ENCODE measurements at places on chromosomes 7 and 10.

- no peak for DNase-seq
Measured at GRCh38 chr7:42494736-42495135, 257.7 kb upstream of the GLI3 start.

GRCh38 chr7:144769352-144769751, 66.5 kb downstream of the TPK1 start:
- no peak for DNase-seq

- DNase-seq, result no peak
Measured at GRCh38 chr7:19491821-19492452, 216.9 kb downstream of the POLR1F start.

- no peak for DNase-seq
Measured at GRCh38 chr10:1635340-1635739, 102.0 kb downstream of the ADARB2 start.

DNA sequence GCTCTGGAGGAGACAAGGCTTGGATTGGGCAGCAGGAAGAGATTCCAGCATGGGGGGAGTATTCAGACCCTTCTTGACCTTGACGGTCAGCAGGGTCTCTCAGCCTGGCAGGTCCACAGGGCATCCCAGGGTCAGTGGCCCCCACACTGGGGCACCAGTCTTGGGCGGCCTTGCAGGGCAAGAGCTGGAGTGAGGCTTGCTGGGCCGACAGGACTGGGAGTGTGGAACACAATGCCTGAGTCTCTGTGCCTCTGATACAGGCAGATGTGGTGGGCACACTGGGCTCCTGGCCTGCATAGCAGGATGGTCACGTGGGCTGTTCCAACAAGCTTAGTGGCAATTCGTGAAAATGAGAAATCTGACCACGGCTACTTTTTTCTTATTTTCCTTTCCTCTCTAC, 229.7 kb downstream of the TCERG1L start:
- no peak for DNase-seq

- no peak for DNase-seq
Measured at GRCh38 chr10:59435707-59436106, 73.4 kb upstream of the FAM13C start.

DNA sequence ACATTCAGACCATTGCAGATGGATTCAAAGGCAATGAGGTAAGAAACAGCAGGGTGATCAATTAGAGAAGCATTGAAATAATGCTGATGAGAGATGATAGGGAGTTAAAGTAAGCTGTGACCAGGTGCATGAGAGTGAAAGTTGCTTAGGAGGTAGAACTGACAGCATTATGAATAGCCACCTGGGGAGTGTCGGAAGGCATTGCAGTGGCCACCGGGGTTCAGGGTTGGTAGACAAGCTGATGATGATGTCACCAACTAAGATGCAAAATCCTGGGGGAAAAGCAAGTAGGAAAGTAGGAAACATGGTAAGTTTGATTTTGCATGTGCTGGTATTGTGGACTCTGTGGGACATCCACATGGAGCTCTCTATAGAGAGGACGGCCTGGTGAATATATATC, 211.9 kb upstream of the ETV1 start:
- DNase-seq, result no peak

- no peak for DNase-seq
Measured at GRCh38 chr7:151769188-151769821, 107.6 kb downstream of the PRKAG2 start.

DNA sequence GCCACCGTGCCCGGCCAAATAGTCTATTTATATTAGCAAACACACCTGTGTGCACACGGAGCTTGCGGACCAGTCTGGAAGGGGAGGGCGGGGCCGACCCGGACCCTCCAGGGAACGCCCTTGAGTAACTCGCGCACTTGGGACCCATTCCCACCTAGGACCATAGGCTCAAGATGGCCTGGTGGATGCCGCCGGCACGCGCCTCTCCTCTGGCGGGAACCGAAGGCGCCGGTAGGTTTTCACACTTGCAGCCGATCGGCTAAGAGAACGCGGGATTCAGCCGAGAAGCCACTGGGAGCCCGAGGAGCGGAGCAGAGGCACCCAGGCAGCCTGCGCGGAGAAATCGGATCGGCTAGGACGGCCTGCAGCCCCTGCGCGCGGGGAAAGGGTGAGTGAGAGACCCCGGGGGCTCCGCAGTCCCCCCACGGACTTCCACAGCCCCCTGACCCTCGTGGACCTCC, 18.9 kb downstream of the IFT22 start:
- no peak for DNase-seq

DNA sequence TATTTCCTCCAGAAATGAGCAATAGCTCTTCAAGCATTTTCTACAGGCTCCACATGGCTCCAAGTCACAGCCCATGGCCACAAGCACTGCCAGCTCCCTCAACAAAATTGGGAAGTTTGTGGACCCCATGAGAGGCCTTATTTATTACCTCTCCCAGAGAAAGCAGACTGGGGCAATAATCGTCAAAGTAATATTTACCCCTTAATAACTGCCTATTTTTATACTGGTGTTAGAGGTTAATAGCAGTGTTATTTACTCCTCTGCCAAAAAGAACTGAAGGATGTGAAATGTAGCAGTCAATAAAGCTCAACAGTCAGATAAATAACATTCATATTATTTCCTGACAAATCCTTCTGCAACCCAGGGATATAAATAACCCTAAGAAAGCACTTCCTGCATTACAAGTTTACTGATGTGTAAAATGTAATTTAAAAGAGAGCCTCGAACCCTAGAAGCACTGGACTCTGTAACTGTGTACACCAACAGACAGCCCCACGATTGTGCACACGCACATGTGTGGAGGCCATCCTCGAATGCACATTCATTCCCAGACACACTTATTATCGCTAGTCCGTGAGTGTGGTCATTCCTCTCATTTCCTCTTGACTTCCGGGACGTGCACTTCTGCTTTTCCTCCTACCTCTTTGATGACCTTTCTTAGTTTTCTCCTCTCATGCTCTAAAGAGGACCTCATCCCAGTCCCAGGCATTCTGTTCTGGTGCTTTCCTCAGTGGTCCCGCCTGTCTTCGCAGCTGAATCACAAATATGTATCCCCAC, 157.4 kb downstream of the EVX1 start:
- DNase-seq, result no peak

DNA sequence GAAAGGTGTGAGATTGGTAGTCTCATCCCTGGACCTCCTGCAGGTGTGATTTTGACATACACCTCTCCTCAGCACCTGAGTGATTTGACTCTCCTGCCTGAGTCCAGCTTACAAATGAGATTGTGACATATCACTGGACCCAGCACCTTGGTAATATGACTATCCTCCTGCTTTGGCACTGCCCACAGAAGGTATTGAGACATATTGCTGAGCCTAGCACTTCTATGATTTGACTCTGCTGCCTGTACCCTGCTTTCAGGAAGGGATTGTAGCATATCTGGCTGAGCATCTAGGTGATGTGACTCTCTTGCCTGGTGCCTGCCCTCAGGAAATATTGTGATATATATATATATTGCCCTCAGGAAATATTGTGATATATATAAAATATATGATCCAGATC, 43.5 kb upstream of the ZNF680 start:
- no peak for DNase-seq

DNA sequence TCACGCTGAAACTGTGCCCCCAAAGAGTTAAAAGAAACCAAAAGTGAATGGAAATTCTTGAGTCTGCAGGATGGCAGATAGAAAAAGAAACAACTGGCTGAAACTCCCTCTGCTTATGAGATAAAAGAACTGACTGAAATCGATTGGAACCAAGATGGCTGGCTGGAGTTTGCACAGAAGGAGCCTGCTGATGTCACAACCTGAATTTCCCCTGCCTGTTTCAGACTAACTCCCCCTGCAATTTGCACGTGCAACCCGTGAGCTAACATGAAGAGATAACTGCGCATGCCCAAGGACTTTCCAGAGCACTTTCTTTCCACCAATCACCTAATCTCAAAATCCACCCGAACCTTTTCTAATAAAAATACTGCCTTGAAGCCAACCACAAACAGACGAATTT, 435.5 kb downstream of the CALN1 start:
- DNase-seq, result no peak

- no peak for DNase-seq
Measured at GRCh38 chr7:71594736-71595135, 462.8 kb downstream of the GALNT17 start.

DNA sequence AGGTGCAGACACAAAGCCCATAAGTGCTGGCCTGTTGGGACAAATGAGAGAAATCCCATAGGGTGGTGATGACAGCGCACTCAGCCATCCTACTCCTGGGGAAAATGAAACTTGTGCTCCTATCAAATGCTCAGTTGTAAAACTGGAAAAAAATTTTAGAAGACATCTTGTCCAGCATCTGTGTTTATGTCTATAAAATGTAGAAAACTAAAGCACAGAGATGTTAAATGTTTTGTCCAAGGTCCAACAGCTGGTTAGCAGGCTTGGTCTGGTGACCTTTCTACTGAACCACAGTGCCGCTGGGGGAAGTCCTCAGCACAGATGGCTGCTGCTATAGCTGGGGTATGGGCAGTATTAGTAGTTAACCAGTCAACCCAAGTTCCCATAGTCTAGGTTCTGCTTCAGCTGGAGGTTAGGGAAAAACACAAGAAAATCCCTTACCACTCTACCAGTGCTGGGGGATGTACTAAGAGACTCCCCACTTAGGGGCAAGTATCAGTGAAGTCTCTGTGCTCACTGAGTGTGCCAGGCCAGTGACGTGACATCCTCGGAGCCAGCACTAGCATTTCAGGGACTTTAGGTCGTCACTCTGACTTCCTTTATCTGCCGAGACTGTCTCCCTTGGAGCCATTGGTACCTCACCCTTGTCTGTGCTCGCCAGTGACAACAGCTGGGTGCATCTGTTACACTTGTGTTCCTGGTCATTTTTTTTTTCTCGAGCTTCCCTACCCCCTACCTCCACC, 1.9 kb downstream of the TSPAN33 start:
- peak; percentile 82 for DNase-seq

GRCh38 chr7:68622500-68622899, 975.8 kb upstream of the AUTS2 start:
- DNase-seq, result no peak

DNA sequence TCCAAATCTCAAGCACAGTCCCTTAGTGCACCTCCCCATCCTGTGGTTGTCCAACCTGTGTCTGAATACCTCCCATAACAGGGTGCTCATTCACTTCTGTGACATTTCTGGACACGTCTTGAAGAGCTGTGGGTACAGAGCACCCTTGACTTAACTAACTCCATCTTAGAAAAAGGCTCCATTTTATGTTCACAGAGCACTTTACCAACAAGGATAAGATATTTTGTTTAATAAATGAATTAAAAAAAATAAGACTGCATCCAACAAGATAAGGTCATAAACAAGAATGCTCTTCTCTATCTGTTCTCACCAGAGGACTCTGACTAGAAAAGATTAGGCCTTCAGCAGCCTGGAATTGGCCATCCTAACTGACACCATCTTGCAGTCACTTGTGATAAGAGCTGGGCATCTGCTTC, 335.2 kb upstream of the ZNF32 start:
- DNase-seq, result no peak

DNA sequence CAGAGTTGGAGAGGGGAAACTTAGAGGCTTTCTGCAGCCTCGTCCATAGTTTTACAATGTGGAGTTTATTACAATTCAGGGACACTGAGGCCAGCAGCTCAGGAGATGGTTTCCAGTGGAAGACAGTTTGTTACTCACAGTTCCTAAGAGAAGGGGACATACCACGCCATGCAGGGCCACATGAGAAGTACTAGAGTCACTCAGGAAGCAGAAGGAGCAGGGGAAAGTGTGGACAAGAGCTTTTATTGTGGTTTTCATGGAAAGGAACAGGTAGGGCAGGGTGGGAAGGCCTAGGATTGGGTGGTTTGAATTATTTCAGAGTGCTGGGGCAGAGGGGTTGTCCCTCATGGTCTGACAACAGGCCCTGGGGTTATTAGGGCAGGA, 292.1 kb upstream of the IGFBP3 start:
- no peak for DNase-seq

- DNase-seq, result no peak
Measured at GRCh38 chr7:30761214-30762156, 9.6 kb downstream of the INMT start.

- DNase-seq, result no peak
Measured at GRCh38 chr7:113828581-113828980, 90.2 kb downstream of the PPP1R3A start.

DNA sequence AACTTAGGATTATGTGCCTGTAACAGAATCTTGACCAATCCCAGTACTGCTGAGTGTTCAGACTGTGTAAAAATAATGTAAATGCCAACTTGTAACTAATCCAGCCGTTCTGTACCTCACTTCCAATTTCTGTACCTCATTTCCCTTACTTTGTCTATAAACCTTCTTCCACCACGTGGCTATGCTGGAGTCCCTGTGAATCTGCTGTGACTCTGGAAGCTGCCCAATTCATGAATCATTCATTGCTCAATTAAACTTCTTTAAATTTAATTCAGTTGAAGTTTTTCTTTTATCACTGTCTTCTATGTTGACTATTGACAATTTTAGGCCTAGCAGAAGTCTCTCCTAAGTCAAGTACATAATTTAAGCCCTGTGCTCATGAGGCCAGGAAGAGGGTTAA, 215.3 kb upstream of the RHOBTB1 start:
- no peak for DNase-seq

DNA sequence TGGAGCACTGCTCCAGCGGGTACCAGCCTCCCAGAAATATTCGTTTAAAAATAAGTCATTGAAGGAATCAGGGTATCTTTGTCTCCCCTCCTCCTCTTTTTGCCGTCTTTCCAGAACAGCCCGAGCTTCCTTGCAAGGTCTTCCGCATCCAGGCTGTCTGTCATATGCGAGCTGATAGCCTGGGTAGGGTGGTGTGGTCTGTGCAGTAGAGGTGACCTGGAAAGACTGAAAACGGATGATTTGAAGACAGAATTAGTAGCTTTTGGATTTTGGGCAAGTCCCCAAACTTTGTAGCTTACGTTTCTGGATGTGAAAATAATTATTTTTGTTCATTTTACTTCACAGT, 480 bp downstream of the VPS50 start:
- no peak for DNase-seq

- peak; percentile 70 for DNase-seq
Measured at GRCh38 chr10:8053446-8054243, 843 bp upstream of the GATA3 start.

Data from stimulated activated naive B cell treated with anti-CD40 and anti-IgM and Interleukin-4, amounts not matched to agents 10 μg/mL and 1 μg/mL and 100 μg/mL, for 72 hours (primary cell).